ELR (cell line): ENCODE measurements at places on chromosomes 2 and 18.

- DNase-seq, result no peak
Observed at GRCh38 chr2:152251811-152252210, 76.2 kb upstream of the STAM2 start.

DNA sequence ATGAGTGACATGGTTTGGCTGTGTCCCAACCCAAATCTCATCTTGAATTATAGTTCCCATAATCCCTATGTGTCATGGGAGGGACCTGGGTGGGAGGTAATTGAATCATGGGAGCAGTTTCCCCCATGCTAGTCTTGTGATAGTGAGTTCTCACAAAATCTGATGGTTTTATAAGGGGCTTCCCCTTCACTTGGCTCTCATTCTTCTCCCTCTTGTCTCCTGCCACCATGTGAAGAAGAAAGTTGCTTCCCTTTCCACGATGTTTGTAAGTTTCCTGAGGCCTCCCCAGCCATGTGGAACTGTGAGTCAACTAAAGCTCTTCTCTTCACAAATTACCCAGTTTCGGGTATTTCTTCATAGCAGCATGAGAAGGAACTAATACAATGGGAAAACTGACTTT, 14.0 kb downstream of the DNAH7 start:
- no peak for DNase-seq

GRCh38 chr18:13435586-13436333, 217.2 kb downstream of the LDLRAD4 start:
- DNase-seq, result peak; percentile 63

GRCh38 chr2:183011743-183012142, 26.5 kb downstream of the NCKAP1 start:
- no peak for DNase-seq

- DNase-seq, result no peak
Observed at GRCh38 chr2:36667931-36668330, 28.6 kb upstream of the VIT start.

DNA sequence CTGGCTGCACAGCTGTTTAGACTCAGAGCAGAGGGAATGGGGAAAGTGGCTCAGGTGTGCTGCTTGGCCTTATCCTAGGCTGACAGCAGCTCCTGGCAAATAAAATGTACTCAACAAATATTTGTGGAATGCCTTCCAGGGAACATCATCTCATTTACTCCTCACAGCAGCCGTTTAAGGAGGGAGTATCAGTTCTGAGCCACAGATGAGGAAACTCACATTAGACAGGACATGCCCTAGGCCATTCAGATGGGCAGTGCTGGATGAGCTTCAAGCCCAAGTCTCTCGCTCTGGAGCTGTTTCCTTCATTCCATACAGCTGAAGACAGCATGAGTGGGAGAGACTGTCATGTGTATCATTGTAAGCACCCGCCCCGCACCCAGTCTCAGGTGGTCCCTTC, 129.6 kb upstream of the CNGA3 start:
- no peak for DNase-seq

GRCh38 chr2:127576433-127577207, 41.1 kb downstream of the MYO7B start:
- peak; percentile 62 for DNase-seq

DNA sequence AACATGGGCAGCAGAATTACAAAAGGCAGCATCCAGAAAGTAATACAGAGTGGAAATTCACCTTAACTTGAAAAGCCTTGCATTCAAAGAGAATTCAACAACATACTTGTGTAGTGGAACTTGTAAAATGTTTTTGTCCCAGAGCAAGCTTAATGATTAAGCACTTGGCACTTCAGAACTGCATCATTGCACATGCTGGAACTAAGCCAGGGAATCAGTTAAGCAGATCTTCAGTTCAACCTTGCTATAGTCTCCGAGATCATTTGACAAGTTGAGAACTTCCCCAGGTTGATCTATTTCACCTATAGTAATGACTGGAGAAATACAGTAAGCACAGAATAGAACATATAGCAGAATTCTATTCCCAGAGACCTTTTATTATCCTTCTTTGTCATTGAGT, 1337.2 kb upstream of the NXPH2 start:
- peak; percentile 21 for DNase-seq

DNA sequence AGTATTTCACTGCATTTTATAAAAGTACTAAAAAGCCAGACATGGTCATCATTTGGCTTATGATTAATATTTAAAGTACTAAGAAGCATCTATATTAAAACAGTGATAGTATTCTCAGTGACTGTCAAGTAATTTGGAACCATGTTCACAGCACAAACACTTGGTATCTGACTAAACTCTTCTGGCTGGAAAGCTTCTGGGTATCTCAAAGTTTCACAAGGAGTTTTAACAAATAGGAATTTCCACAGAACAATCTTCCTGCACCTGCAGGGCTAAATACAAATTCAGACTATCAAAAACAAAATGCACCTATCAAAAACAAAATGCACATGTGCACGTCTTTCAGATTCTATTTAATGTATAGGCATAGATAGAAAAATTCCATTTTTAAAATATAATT, 158.8 kb downstream of the L3MBTL4 start:
- no peak for DNase-seq

- peak; percentile 50 for DNase-seq
Observed at GRCh38 chr2:45169339-45170190, 160.3 kb upstream of the SIX2 start.

GRCh38 chr2:110115291-110116032, at the start of gene MALL:
Gene MALL, minus strand, starts transcription at chr2:110115822. Its CDS starts 30 bp downstream, at chr2:110115792.
- peak; percentile 45 for DNase-seq

- DNase-seq, result no peak
Observed at GRCh38 chr2:84526562-84526961, 10.3 kb downstream of the DNAH6 start.

DNA sequence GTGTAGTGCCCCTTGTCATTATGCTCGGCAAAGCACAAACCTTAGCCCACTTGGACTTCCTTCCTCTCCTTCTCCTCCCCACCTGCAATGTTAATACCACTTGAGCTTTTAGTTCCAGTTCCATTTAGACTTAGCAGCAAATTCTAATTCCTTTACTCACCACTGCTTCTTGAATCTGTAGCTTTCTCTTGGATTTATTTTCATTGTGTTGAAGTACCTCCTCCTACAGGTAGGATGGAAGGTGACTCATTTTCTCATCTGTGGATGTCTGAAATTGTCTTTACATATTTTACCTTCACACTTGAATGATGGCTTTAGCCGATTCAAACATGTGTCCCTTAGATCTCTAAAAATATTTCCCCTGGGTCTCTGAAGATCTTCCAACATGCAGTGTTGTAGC, 32.8 kb upstream of the BIN1 start:
- peak; percentile 15 for DNase-seq

DNA sequence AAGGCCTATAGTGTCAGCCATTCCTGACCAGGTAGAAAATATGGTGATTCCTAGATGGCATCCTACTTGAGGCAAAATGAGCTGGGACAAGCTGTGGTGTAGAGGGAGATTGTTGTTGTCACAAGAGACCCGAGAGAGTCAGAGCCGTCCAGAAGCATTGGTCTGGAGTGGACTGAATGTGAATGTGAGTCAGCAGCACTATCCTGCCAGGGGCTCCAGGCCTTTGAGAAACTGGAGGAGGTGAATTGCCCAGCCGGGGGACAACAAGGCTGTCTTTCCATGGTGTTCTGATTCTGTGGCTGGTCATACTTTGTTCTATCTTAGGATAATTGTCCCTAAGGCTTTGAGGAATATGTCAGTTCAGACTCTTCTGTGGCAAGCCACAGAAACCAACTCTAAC, 29.4 kb upstream of the EIF2AK3 start:
- peak; percentile 62 for DNase-seq

GRCh38 chr2:221674446-221674845, 102.3 kb upstream of the EPHA4 start:
- DNase-seq, result no peak

- peak; percentile 54 for DNase-seq
Observed at GRCh38 chr2:177254433-177255226, 9.9 kb downstream of the NFE2L2 start.

DNA sequence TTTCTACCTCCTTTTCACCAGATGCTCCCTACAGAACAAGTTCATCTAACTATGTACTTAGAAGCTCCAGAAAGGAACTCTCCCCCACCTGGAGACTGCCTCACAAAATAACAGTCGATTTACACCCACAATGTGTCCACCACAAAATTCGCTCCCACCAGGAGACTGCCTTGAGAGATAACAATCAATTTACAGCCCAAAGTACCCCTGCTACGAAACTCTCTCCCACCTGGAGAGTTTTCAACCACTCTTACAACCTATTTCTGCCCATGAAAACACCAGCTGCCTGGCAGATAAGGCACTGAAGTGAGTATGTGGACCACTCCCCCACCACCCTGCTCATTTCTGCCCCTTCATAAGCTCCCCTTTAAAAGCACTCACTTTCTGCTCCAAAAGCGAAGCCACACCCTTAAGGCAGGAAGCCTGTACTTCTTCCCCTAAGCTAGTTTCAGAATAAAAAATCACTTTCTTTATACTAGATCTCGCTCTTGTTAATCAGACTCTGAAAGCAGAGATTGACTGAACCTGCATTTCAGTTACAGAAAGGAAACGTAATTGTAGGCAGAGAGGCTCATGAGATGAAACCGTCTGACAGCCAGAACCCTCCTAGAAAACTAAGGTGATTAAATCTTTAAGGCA, 94.4 kb upstream of the RBBP8 start:
- DNase-seq, result no peak
